Kasumi-1 (cell line): ENCODE measurements at places on chromosomes 7 and 10.
A peak's percentile ranks its signal among the peaks of the same experiment; 100 is the strongest.

DNA sequence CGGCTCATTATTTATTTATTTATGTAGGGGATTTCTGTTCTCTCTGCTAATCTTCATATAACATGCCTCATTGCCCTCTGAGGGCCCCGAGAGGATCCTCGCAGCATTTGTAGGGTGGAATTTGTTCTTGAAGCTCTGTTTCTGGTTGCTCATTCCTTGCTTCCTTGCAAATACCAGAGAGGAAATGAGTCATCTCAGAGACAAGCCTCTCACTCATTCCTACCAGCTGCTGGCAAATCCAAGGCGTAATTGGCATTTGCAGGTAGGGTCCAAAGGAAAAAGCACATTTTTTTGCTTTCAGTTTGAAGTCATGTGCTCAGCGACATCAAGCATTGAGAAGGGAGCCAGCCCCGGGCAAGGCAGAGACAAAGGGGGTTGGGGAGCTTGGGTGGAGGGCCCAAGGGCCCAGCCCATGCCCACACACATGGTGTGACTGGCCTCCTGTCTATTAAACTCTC is 501.6 kb downstream of the GALNT17 start:
- no peak for DNase-seq

DNA sequence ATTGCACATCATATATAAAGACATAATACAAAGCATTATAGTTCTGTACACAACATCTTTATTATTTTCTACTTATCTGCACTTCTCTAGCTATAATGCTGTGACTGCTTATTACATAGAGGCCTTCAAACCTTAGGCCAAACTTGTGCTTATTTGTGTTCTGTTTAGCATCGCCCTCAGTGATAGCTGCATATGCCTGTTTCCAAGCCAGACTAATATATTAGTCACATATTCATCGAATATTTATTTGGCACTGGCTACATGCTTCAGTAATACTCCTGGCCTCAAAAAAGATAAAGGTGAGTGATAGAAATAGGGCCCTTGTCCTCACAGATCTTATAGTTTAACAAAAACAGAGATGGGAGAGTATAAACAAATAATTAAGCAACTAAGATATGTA is 30.2 kb upstream of the SEMA3D start:
- DNase-seq, result no peak

DNA sequence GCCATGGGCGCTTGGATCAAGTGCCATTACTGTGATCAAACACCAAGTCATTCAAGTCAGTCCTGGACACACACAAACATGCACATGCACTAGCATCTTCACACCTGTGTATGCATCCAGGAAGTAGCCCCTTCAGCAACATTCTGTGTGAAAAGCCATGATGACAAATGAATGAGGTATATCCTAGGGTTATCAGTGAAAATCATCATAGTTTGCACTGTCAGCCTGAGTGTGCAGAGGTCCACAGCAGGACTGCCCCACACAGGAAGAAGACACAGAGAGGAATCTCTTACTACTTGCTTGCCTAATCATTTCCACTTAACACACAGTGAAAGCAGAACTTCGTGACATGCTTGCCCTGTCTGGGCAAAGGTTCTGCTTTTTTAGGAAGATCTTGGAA is 184.0 kb upstream of the ADO start:
- peak; percentile 70 for DNase-seq

DNA sequence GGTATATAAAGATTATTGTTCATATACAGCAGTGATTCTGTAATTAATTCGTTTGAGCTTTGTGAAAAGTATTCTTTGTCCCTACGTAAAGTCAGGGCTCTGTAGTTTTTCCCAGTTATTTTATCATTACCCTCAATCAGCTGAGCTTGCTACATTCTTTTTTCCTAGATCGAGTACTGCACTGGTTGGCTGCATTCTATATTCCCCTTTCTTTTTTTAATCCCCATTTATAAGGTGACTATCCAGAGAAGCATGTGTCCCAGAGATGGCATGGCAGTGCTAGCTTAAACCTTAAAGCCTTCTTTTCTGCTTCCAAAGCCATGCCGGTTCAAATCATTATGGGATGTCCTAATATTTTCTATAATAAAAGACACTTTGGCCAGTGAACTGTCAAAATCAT is 230.1 kb upstream of the CELF2 start:
- no peak for DNase-seq

- DNase-seq, result no peak
Measured at GRCh38 chr7:18770154-18770811, 274.7 kb downstream of the HDAC9 start.

DNA sequence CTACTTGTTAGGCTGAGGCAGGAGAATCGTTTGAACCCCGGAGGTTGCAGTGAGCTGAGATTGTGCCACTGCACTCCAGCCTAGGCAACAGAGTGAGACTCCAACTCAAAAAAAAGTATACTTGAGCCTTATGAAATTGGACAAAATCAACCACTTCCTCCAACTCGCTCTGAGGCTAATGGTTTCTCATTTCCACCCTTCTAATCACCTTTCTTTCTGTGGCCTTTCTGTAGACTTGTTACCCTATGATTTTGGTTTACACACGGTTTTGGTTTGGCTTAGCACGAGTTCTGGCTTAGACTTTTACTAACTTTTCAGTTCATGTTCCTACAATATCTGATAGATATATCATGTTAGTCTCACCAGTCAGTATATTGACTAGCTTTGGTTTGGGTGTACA is 152.0 kb downstream of the PHTF2 start:
- DNase-seq, result no peak

- DNase-seq, result no peak
Measured at GRCh38 chr7:30437823-30438574, 40.6 kb downstream of the NOD1 start.

DNA sequence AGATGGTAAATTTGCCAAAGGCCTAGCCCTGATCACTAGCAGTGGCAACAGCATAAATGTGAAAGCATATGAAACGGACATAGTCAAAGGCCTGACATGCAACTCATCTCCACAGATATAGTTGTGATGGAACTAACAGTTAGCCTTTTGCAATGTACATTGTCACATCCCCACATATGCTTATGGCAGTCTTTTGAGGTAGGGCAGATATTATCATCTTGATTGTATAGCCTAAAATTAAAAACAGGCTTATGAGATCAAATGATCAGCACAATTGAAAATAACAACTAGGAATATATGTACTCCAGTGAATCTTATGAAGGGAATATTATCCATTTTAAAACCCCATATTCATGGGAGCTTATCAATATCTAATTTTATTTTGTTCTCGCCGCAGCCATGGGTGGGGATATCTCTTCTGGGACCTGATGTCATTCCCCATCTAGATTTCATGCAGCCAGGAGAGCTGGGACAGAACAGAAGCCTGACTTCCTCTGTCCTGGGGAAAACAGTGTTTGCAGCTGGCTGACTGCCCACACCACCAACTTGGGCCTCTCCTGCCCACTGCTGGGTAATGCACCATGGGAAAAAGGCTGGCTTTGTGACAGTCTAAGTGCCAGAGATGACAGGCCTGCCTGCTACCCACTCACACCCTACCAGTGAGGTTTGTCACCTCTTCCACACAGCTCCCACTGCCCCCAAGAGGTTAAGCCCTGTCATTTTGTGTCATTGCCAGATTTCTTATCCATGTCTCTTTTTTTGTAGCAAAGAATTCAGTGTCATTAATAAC is 180.2 kb upstream of the FZD1 start:
- DNase-seq, result no peak

DNA sequence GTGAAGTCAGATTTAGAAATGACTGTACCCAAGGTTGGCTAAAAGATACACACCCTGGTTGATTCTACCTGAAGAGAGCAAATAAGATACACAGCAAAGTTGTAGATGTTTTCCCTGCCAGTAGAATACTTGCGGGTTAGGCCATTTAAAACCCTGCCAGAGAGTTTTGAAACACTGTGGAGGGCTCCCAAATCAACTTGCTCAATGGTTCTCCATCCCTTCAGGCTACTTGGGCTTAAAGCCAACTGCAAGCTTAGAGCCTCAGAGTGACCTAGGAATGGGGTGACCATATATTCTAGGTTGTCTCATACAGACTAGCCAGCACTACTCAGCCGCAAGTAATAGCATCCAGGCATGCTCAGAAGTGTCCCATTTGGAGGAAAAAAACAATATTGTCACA is 10.0 kb downstream of the CAV1 start:
- no peak for DNase-seq

DNA sequence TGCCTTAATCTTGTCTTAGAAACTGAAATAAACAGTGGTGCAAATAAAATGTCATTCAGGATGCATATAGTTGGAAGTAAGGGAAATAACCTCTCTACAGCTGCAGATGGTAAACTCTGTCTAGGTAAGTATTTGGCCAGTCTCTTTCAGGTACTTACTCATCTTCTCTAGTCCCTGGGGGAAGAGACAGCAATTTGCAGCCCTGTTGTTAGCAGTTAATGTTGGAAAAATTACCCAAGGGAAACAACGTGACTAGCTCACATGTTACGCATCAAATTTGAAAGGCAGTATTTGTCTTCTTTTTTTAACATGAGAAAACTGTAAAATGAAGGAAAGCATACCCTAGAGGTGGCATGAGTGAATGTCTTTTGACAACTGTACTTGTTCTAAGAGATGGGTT is 3.2 kb upstream of the HUS1 start:
- peak; percentile 9 for DNase-seq

DNA sequence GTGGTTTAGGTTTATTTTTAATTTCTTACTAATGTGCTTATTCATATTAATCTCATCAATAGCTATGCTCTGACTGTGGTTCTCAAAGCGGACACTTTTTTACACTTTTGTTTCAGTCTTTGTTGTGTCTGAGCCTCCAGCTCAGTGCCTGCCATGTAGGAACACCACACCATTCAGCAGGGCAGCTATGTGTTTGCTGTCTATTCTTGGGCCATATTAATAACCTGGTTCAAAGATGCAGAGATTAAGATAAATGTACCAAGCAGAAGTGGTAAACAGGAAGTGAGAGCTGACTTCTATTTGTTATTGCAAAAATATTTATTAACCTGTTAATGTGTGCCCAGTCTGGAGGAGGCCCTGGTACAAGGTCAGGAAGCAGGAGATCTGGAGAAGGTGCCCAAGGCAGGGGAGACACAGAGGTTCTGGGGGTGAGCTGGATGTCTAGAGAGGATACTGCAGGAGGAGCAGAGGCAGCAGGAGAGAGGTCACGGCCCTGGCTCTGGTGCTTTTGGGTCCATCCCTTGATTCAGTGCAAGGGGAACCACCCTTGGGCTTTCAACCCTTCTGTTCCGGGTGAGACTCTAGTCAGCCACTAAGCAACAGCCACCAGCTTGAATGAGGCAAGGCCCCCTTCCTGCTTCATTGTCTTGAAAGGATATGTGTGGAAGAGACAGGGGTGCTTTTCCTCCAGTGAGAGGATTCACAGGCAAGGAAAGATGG is 1.9 kb downstream of the TBXAS1 start:
- DNase-seq, result no peak

- DNase-seq, result no peak
Measured at GRCh38 chr10:49615213-49615612, 1.4 kb downstream of the CHAT start.

DNA sequence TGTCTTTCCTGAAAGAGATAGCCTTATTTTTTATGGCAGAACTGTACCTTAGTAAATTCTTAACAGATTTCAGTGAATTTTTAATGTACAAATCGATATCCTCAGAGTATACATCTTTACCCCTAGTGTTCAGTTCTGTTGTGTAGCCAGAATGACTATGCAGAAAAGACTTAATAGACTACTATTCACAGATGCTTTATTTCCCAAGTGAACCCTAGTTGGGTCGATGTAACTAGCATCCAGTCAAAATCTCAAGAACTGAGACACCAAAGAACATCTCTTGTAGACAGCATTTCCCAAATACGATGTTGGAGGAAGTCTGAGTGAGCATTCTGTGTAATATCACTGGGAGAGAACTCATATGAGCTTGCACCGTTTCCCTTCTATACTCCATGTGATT is 1.5 kb downstream of the AKR1C3 start:
- DNase-seq, result no peak

- no peak for DNase-seq
Measured at GRCh38 chr10:132458586-132459300, 61.7 kb downstream of the PWWP2B start.

DNA sequence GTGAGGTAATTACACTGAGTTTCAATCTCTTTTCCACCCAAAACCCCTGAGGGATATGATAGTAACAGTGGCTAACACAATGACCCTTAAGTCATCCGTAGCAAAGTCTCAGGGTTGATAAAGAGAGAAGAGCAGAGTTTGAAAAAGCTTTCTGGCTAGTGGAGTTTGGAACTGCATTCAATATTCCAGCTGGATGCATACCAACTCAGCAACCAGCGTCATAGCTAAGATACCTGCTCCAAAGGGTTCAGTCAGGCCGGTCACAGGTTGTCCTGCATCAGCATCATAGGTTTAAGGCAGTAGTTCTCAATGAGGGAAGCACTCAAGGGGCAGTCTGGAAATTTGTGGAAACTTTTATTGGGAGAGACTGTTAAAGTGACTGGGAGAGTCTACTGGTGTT is 93.5 kb downstream of the CNOT4 start:
- no peak for DNase-seq

GRCh38 chr10:78471723-78472550 is 438.3 kb downstream of the RPS24 start:
- DNase-seq, result no peak

- DNase-seq, result no peak
Measured at GRCh38 chr10:130894471-130894870, 417.1 kb downstream of the TCERG1L start.

- no peak for DNase-seq
Measured at GRCh38 chr10:124359336-124359832, 59.3 kb downstream of the OAT start.

- DNase-seq, result no peak
Measured at GRCh38 chr7:108403597-108404217, 52.5 kb downstream of the NRCAM start.

DNA sequence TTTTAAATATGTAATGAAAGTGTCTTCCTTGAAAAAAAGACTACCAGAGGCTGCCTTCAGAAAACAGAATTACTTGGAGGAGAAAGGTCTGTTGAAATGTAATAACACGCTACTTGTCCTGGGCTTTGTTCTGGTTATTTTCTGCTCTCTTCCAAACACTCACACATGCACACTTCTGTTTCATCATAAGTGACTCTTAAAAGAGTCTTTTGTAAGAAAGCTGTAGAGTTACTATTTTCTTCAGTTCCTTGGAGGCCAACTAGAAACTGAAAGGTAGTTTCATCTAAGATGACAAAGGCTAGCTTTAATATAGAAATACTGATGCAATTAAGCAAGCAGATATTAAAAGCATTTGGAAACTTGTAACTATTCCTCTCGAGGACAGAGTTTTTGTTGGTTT is 39.1 kb downstream of the TASOR2 start:
- no peak for DNase-seq

DNA sequence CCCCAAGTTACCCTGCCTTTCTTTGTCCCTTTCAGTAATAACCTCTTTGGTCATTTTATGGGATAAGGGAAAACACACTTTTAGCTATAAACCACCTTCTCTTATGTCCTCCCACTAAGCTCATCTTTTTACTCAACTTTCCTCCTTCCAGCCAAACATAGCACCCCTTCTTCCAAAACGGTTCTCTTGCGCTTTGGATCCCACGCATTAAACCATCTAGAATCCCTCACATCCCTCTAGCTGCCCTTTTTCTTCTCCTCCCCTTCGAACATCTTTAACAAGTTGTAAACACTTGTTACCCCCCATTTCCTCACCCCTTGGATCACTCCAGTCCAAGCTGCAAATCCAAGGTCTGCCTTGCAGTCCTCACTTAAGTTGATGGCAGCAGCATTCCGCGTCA is 13.4 kb downstream of the WAPL start:
- DNase-seq, result no peak

- DNase-seq, result no peak
Measured at GRCh38 chr7:30921540-30922401, 10.1 kb downstream of the AQP1 start.

GRCh38 chr10:3273966-3274365 is 101.4 kb upstream of the PITRM1 start:
- no peak for DNase-seq

GRCh38 chr7:140745266-140746058 is 49.0 kb downstream of the NDUFB2 start:
- DNase-seq, result peak; percentile 59
